ENCODE measurements at places on chromosomes 11 and 22. TPM values are rescaled to one million over a fixed set of nuclear protein-coding genes. Genes with fewer than 3 reads are reported as not detected.

Gene MIOX
- total RNA-seq: 0.29 TPM

Gene OR2AG1
- not detected for total RNA-seq

Gene MYOD1
- 0.15 TPM for total RNA-seq

Gene FIBIN
- total RNA-seq: not detected

DNA sequence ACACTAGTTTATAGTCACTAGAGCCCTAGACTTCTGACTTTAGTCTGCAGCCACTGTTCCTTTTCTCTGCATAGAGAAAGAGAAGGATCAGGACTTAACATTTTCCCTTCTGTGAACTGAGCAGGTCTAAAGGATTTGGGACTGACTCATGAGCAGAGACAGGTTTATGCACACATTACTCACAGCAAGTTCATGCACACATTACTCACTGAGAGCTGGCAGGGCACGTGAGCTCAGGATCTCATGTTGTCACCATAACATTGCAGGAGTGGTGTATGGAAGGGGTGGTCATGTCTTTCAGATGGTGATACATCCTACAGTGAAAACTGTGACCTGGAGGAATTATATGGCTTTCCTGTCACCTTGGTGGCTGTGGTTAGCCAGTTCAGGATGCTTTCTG is 56.4 kb downstream of the CEP164 start:
- DNase-seq: no peak

DNA sequence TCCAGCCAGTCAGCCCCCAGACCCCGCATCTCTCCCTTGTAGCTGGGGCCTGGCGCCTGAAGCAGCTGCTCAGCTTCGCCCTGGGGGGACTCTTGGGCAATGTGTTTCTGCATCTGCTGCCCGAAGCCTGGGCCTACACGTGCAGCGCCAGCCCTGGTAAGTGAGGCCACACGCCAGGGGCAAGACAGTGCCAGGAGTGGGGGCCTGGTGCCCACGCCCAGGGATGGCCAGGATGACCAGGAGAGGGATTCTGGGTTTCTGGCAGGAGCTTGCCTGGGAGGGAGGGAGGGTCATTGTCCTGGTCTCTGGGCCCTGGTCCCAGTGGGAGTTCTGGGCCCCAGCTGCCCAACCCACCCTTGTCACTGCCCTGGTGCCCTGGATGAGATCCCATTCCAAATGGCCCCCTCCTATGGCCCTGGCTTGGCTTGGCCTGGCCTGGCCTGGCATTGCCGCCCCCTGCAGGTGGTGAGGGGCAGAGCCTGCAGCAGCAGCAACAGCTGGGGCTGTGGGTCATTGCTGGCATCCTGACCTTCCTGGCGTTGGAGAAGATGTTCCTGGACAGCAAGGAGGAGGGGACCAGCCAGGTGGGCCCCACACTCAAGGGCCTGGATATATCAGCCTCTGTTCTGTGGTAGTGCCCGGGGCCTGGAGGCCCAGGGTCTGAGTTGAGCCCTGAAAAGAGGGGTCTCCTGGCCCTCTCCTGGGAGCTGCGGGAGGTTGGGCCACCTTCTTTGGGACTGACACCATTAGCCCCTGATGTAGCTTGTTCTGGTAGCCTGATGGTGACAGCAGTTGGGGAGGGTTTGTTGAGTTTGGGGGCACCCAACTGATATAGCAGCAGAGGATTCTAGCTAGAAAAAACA is 3.7 kb downstream of the SLC39A13 start:
- DNase-seq: no peak

GRCh38 chr11:561148-562003 is 606 bp downstream of the RASSF7 start:
- DNase-seq: no peak

DNA sequence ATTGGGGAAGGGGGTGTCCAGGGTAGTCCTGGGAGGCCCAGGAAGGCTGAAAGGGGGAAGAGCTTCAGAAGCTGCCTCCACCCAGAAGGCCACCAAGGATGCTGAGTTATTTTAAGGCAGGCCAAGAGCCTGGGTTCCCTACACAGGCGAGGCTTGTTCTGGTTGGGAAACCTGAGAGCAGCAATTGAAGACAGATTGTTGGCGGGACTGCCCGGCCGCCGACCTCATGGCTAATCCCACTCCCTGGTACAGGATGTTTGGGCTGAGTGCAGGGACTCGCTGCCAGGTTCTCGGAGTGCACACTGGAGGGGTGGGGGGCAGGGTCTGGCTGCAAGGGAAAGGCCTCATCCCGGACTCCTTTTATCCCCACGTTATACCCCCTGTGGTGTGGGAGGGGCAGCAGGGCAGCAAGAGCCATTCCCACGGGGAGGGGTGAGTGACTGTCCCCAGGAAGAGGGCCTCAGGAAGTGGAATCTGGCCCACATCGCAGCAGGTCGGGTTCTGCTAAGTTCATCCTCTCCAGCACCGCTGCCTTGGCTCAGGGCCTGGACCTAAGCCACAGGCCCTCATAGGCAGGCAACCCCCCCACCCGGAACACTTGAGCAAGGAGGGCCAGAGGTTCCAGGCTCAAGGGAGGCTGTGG is 43.6 kb upstream of the PRR5 start:
- no peak for DNase-seq

DNA sequence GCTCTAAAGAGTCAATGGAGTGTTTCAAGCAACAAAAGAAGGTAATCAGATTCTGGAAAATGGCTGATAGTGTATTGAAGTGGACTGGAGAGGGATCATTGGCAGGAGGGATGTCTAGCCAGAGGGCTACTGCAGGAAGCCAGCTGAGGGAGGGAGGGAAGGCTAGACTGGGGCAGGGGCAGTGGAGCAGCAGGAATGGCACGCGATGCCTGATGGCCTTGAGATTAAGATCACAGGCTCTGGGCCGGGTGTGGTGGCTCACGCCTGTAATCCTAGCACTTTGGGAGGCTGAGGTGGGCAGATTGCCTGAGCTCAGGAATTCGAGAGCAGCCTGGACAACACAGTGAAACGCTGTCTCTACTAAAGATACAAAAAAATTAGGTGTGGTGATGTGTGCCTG is 47.5 kb upstream of the PRDM11 start:
- no peak for DNase-seq

DNA sequence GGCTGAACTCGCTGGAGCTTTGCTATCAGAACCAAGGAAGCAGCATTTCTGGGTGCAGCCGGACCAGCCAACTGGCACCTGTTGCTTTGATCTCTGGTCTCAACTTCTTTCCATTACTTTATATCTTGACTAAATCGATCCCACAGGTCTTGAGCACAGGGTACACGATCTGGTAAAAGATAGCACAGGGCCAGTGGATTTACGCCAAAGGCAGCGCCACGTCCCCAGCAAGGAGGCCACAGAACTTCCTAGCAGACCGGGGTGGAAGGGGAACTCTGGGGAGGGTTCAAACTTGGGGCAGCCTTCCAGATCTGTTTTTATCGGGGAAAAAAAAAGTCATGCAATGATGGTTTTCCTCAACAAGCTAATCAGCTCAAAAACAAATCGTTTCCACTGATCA is 14.0 kb downstream of the VPS37C start:
- DNase-seq: no peak

- no peak for DNase-seq
These were observed 22.0 kb downstream of the RSPH14 start for GRCh38 chr22:23119494-23120414.

- no peak for DNase-seq
These were observed 179.6 kb downstream of the CTTN start for GRCh38 chr11:70577948-70578347.

Measured in NCI-H460 (cell line).